ENCODE measurements at places on chromosomes 12 and 14.

DNA sequence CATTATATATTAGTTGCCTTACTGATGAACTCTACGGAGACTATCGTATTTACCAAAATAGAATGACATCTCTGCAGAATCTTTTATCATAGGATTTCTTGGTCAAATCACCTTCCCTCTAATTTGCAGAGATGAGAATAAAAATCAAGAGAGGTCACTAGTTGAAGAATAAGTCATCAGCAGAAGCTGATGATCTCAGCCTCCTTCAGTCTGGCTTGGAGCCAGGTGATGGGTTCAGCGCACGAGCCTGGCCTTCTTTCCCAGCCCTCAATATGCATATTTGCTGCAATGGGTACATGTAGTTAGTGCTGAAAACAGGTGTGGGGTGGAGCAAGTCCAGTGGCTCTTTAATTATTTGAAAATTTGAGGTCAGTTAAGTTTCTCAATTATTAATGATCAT is 19.2 kb upstream of the EMP1 start:
- no peak for DNase-seq

DNA sequence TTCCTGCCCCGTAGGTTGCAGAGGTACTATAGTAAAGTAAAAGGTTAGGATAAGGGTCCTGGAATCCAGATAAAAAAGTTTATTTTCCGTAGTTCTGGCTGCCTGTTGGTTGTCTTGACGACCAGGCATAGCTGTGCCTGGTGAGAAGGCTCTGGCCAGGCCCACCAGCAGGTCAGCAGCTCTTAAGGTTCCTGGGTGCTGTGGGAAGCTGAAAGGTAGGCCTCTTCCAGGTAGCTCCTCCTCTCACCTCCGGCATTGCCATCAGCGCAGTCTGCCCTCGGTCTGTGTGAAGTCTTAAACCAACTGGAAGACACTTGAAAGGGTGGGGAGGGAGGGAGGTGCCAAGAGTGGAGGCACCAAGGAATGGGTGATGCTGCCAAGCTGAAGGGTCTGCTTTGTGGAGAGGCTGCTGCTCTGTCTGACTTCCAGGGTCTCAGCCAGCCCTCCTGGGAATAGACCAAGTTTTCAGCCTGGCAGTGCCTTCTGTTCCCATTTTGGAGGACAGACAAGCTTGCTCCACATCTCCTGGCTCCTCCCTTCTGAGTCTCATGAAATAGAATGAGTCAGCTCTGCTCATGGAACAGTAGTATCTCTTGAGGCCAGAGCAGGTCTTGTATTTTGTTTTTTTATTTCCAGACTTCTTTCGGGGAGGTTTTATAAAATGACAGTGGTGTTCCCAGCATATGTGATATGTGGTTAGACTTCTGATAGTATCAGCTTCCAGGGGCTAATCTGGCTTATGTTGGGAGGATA is 5.2 kb upstream of the ACADS start:
- no peak for DNase-seq

DNA sequence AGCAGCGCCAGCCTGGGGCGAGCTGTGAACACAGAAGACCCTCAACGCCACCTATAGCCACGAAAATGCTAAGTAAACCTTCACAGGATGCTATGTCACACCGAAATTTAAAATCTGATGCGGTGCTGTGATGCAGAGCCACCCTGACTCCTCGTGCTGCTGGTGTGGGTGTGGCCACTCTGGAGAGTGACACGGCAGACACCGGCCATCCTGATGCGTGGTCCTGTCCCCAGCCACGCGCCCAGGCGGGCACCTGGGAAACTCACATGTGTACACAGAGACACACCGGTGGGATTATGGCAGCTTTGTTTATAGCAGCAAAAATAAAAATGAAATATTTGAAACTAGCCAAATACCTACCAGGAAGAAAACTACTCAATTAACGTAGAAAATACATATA is 138.3 kb upstream of the SFSWAP start:
- no peak for DNase-seq

- no peak for DNase-seq
These were observed 81.2 kb downstream of the CCDC60 start for GRCh38 chr12:119415714-119416113.

- peak; percentile 61 for DNase-seq
These were observed 99.1 kb upstream of the MED13L start for GRCh38 chr12:116376354-116377193.

GRCh38 chr12:130809791-130810190 is 29.3 kb downstream of the STX2 start:
- no peak for DNase-seq

GRCh38 chr14:39229222-39229543 is 4.5 kb upstream of the MIA2 start:
- peak; percentile 7 for DNase-seq

GRCh38 chr14:80549141-80549540 is 337.8 kb upstream of the DIO2 start:
- DNase-seq: no peak

GRCh38 chr12:67284561-67284960 is 15.4 kb downstream of the CAND1 start:
- DNase-seq: no peak

DNA sequence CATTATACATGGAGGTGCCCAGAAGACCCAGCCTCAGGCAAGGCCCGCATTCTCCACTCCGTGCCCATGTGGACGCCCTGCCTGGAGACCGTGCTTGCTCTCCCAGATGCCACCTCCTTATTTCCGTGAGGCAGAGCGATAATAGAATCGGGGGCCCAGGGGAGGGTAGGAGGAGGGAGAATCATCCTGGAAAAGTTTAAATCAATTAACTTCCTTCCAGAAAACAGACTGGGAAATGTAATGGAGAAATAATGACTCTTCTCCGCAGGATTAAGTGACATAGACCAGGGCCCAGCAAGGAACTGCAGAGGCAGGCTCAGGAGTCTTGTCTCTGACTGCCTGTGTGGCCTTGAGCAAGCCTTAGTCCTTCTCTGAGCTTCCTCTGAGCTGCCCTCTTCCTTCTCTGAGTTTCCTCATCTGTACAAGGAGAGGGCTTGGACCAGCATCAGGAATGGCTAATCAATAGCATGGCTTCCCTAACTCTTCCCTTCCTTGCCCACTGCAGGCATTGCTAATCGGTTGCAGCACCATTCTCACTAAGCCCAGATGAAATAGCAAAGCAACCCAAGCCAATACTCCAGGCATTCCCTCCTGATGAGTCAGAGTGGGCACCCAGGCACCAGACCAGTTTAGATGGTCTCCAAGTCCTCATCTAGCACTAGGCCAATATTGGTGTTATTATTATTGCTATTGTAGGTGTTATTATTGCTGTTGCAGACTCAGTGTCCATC is 11.3 kb upstream of the FAM222A start:
- DNase-seq: no peak

GRCh38 chr12:40792792-40793386 is 100.7 kb downstream of the CNTN1 start:
- DNase-seq: no peak

DNA sequence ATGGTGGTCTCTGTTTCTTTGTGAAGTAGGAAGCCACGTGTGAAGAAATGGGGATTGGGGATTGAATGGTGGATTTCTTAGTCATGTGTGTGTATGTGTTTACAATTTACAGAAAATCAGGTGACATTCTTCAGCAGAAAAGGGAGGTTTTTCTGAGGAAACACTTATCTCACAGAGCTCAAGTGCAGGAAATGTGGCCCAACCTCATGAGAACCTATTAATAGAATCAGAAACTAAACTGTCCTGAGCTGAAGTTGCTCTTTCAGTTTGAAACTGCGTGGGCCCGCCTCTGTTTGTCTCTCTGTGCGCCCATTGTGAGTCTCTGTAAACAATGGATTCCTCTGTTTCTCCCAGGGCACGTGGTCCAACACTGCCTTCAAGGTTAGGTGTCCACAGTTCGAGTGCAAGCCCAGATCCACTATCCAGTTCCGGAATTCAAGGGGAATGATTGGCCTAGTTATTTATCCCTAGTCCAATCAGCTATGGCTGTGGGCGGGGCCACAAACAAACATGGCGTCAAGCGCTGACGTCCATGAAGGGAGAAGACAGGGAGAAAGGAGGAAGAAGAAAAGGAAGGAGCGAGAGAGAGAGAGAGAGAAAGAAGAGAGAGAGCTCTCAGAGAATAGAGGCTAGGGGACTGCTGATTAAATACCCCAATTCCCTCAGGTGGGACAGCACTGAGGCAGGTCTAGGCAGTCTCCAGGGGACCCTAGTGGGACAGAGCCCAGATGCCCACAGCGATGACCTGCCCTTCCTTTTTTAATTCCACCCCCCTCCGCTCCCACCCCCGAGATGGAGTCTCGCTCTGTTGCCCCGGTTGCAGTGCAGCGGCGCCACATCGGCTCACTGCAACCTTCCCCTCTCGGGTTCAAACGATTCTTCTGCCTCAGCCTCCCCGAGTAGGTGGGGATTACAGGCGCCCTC is 31.4 kb upstream of the C12orf76 start:
- DNase-seq: no peak

- no peak for DNase-seq
These were observed 3.1 kb downstream of the MYH7 start for GRCh38 chr14:23432102-23432925.

DNA sequence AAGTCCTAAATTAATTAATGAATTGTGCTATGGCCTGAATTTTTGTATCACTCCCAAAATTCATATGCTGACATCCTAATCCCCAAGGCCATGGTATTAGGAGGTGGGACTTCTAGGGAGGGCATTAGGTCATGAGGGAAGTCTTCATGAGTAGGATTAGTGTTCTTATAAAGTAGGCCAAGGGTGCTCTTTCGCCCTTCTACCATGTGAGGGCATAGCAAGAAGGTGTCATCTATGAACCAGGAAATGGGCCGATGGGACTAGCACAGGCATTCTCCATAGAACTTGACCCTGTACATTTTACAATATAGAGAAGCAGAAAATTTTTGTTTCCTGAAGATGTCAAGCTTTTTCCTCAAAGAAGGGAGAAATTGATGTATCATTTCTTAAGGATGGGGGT is 12.5 kb downstream of the SYT10 start:
- DNase-seq: peak; percentile 85

DNA sequence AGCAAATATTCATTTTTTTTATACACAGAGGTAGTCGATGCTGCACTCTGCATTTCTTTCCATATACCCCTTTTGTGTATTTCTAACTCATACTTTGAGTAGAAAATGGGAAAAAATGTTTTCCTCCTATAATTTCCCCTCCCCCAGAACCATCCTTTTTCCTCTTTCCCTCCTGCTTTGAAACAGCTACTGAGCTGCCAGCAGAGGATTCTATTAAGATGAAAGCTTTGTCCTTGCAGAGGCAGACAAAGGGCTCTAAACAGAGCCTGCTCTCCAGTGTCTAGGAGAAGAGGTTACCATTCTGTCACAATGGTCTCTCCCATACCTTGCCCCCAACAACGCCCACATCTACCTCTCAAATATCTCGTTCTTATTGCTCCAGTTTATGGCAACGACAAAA is 74.6 kb upstream of the OSBPL8 start:
- DNase-seq: peak; percentile 55

DNA sequence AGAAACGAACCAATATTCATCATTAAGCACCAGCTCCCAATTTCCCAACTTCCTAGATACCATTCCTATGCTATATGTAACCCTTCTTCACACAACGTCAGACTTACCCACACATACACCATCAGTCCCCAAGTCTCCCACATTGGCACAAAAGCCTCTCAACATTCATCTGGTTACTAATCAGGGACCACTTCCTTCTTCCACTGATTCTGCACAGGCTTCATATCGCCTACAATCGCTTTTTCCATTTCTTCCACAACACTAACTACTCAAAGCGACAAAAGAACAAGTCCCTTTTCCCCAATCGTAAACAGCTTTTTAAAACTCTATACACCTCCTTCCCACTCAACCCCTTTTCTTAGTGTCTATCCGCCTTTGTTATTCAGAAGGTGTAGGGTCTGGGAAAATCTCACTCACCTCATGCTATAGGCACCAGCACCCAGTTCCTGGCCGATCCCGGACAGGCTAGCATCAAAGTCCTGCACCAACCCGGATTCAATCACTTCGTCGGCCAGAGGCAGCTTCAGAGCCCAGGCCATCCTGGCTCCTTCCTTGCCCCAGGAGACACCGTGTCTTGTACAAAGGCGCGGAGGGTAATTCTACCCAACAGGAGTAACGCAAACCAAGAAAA is 936 bp downstream of the TFCP2 start:
- peak; percentile 49 for DNase-seq

DNA sequence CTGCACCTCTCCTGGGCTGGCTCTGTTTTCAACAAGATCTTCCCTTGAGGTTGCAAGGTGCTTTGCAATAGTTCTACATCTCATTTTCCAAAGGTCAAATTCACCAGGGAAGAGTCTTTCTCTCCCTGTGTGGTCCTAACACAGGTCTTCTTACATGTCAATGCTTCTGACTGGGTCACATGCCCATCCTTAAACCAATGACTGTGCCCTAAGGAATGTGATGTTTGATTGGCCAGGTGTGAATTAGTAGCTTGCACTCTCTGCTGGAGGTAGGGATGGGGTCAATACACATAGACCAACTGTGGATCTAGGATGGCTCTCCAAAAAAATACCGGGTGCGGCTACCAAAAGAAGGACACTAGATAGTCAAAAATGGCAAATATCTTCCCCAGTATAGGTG is 19.9 kb upstream of the KCNK10 start:
- DNase-seq: peak; percentile 44

GRCh38 chr12:32545413-32545980 is 133.6 kb upstream of the DNM1L start:
- DNase-seq: no peak

- no peak for DNase-seq
These were observed 31.4 kb upstream of the AMN start for GRCh38 chr14:102891111-102891510.

DNA sequence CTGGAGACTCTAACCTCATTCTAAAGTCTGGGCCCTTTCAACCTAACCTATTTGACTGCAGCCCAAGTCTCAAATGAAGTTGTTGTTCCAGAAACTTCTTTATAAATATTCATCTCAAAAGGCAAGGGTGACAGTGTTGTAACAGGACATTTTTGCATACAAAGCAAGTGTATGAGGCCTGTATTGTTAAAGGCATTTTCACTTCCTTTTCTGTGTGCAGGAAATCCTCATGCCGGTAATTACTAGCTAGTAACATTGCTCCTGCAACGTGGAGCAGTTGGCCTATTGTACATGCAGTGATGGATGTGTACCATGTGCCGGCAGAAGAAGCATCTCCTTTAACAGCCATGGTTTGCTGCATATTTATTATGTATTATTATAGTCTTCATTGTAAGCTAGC is 156.5 kb upstream of the RMST start:
- DNase-seq: no peak

GRCh38 chr12:98123021-98123461 is 392.3 kb upstream of the TMPO start:
- DNase-seq: peak; percentile 31

DNA sequence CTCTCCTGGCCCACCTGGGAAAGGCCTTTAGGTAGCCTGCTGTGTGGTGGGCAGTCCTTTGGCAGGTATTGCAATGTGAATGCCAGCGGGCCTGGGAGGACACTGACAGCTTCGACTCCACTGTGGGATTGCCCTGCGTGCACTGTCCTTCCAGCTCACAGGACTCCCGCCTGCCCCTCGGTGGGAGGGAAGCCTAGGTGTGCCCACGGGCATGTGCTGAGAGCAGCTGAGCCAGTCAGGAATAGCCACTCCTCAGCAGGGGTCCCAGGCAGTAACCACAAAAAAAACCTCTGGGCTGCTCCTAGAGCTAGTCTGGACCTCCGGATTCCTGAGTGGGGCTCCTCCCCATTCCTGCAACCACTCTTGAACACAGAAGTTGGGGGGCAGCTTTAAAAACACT is 278.2 kb downstream of the FOXN3 start:
- no peak for DNase-seq

Data from mesendoderm (in vitro differentiated cells).